Right hindlimb (tissue), 1 donor: ENCODE measurements at places on chromosomes 2 and 18.
A peak's percentile ranks its signal among the peaks of the same experiment; 100 is the strongest.

GRCh38 chr2:85388878-85389538 lies 21.2 kb downstream of the CAPG start:
- no peak for DNase-seq

- no peak for DNase-seq
These were observed 46.0 kb upstream of the RMND5A start for GRCh38 chr2:86673986-86674670.

GRCh38 chr2:263022-263738 lies 652 bp downstream of the SH3YL1 start:
- no peak for DNase-seq

DNA sequence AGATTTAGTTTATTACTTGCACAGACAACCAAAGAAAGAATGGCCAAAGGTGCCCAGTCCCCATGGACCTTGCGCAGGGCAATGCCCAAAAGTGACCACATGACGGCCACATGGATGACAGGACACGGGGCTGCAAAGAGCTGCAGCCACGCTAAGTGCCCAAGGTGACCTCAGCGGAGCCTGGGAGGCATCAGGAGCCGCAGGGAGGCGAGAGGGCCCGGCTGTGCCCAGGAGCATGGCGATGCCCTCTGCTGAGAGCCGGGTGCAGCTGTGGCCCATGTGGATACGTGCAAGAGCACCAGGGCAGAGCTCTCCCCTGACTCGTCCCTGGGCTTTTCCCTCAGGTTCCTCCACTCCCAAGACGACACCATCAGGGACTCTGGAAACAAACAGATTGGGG lies 14.7 kb downstream of the HES6 start:
- DNase-seq: no peak

GRCh38 chr2:74146929-74147726 lies 584 bp downstream of the BOLA3 start:
- DNase-seq: no peak

DNA sequence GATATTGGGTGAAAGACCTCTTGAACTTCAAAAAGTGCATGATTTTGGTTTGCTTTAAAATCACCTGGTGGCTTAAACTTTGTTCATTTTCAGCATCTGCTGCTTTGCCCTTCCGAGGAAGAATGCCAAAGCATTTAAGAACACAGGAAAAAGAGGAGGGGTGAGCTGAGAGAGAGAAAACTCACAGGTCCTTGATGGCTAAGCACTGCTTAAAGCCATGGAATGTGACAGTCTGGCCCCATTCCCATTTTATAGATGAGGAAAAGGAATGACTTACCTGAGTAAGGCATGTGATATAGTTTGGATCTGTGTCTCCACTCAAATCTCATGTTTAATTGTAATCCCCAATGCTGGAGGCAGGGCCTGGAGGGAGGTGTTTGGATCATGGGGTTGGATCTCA lies 58.1 kb downstream of the KCNS3 start:
- no peak for DNase-seq

DNA sequence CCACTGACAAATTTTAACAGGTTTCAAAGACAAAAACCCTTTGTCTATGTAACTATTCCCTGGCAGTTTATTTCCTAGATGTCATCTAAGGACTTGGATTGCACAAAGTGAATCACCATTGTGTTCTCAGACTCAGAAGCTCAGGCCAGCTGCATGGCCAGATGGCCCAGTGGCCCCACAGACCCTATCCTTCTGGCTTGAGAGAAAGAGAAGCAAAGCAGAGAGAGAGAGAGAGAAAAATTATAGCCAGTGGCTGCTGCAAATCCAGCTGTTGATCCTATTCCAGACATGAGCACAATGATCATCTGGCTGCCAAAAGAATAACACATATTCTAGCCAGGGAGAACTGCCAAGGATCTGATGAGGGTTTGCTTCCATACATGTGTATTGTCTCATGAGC lies 25.8 kb downstream of the CTLA4 start:
- DNase-seq: peak; percentile 92

DNA sequence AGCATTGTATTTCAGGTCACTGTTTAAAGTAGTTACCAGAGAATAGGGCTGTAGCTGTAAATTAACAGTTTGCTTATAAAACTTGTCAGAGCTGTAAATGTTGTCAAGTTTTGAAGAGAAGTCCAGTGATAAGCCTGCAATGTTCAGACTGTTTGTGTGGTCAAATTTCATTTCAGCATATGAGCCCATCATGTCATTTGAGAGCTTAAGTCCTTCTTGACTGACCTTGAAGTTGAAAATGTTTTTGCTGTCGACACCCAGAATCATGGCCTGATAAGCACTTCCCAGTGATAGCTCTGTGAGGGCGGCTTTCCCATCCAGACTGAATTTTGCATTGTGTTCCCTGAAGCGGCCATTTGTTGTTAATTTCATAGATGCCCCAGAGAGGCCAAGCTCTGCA lies 32.4 kb downstream of the APOB start:
- no peak for DNase-seq

GRCh38 chr2:100893392-100894104 lies 73.6 kb downstream of the NPAS2 start:
- DNase-seq: no peak

GRCh38 chr2:79952616-79953015 lies 351.9 kb downstream of the LRRTM1 start:
- no peak for DNase-seq
